ENCODE measurements at places on chromosomes 11 and 22.

DNA sequence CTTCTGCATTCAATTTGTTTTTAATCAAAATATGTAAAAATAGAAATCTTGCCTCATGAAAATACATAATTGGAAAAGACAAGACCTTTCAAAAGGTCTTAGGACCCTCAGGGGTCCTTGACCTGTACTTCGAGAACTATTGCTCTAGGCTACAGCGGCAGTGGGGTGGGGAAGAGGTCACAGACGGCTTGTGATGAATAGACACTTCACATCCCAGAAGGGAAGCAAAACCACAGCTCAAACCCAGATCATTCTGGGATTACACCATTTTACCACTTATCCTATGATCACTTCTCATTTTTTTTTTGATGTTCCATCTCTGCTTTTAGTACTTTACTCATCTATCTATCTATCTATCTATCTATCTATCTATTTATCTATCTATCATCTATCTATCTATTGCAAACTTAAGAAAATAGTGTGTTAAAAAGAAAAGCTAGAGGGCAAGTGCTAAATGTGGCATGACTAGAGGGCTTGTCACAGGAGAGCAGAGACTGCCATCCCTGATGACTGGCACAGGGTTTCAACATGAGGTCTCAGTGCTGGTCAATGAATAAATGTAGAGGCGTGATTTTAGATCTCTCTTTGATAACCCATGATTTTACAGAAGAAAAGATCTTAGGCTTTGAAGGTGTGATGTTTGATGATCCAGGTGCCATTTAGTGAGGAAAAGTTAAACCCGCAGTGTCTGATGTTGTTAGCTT is 37.1 kb downstream of the RNF141 start:
- DNase-seq = no peak

DNA sequence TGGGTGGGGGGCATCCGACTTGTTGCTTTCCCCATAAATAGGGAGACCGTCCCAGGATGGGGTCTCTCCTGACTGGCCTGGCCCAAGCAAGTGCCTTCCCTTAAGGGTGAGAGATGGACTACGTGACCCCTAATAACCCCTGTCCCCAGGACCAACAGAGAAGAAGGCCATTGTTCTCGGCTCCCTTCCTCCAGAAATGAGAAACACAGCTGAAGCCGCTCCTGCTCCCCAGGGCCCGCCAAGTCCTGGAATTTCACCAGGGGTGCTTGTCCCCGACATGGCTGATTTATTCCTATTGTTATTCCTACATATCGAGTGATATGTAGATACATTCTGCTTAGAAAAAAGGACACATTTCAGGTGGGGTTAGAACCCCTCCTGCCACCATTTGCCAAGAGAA is 100.8 kb downstream of the TP53I11 start:
- no peak for DNase-seq

- DNase-seq = no peak
Measured at GRCh38 chr11:124384399-124384798, at the start of gene OR8B2. TSS of gene OR8B2 (minus strand) at chr11:124384499. CDS start at chr11:124383343, 1,156 bp downstream.

- DNase-seq = no peak
Measured at GRCh38 chr11:33747979-33748378, 11.8 kb upstream of the CD59 start.

GRCh38 chr11:92880381-92880780 is 89.1 kb upstream of the MTNR1B start:
- DNase-seq = no peak

- no peak for DNase-seq
Measured at GRCh38 chr11:34890089-34890488, 26.1 kb downstream of the APIP start.

GRCh38 chr11:116170526-116171120 is 602.2 kb downstream of the BUD13 start:
- no peak for DNase-seq

- DNase-seq = no peak
Measured at GRCh38 chr22:29710922-29711593, 8.7 kb upstream of the CABP7 start.

- no peak for DNase-seq
Measured at GRCh38 chr11:105070306-105070705, 25.2 kb upstream of the CARD16 start.

DNA sequence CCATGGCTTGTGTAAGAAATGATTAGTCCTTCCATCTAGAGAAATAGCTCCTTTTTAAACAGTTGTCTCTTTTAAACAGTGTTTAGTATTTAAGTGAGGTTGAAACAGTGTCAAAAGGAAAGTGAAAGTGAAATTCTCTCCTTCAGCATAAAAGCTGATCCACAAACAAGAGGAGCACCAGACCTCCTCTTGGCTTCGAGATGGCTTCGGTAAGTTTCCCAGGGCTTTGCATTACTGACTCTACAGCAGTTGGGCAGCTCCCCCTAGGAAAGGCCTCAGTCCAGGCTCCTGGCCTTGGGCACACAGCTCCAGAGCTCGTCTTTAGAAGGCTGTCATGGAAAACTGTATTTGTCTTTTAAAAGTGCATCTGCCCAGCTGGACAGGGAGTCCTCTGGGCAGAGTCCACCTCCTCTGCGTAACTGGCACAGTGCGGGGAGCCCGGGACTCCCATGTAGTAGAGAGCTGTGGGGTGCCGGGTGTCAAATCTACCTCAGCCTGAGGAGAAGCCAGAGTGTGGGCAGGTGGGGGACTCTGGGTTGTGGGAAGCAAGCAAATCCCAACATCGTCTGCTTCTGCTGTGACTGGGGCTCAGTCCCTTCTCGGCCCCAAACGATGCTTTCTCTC is at the start of gene PLAAT4:
PLAAT4 (plus strand) TSS at position 140 of the 624 bp plus-strand sequence; CDS start at position 201, 61 bp downstream.
- no peak for DNase-seq

GRCh38 chr22:32255726-32256125 is 579 bp upstream of the SLC5A4 start:
- DNase-seq = no peak

DNA sequence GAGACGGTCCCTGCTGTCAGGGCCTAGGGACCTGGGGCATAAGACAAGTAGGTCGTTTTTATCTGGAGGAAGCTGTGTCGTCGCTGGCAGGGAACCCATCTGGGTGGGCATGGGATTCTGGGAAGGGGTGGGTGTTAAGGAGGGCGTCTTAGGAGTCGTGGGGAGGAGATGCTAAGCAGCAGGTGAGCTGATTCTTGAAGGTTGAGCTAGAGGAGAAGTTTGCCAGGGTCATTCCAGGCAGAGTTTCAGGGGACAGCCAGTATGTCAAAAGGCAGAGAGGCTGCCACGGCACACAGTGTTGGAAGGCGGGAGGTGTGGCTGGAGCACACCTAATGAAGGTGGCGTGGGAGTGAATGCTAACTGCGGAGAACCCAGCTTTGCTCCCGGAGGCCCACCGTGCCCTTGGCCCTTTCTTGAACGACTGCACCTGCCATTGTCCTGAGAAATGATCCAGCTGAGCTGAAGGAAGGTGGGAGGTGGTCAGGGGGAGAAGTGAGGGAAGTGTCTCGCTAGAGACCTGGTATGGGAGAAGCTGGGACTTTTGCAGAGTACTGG is 1.3 kb downstream of the FAM118A start:
- no peak for DNase-seq

GRCh38 chr22:48781868-48782267 is 1045.8 kb downstream of the BRD1 start:
- no peak for DNase-seq

DNA sequence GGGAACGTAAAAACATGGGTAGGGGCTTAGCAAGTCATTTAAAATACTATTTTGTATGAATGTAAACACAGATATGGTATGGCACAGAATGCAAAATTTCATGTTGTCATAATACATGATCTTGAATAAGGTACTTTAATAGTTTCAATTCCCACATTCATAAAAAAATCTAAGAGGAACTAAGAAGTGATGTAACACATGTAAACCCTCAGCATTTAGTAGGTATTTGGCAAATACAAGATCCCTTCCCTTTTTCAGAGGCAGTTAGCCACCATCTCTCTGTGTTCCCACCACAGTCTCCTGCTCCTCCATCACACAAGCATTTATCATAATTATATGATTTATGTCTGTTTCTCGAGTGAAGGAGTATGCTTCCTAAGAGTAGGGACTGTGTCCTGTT is 251.8 kb downstream of the TENM4 start:
- DNase-seq = no peak

- no peak for DNase-seq
Measured at GRCh38 chr11:106091480-106092123, 14.1 kb downstream of the AASDHPPT start.

GRCh38 chr22:40276996-40277823 is 69.1 kb upstream of the ADSL start:
- no peak for DNase-seq

DNA sequence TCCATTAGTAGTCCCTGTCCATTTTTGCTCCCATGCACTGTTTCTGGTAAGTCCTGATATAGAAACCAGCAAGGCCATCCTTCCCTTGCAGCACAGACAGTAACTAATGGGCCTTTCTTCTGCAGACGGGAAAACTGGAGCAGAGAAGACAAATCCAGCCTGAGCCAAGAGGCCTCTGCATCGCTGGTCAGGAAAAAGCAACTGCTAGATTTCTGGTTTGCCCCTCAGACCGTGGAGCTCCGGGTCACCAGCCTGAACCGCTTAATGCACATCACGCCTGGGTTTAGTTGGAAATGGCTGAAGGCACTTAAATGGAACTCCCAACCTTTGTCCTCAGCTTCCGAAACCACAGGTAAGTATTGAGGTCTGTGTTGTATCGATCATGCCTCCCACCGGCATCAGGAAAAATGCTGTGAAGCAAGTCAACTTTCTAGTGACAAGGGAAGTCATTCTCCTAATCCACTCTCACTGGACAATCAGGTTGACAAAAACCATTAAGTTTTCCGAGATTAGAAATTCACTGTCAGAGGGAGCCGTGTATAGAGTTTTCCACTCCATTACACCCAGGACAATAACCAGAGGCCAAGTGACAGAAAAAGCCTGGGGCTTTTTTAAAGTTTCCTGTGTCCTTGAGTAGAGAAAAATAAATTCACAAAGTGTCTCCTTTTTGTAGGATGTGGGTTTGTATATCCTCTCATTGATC is 14.8 kb upstream of the LMO2 start:
- DNase-seq = no peak

- DNase-seq = no peak
Measured at GRCh38 chr11:112968941-112969713, 7.9 kb downstream of the NCAM1 start.

DNA sequence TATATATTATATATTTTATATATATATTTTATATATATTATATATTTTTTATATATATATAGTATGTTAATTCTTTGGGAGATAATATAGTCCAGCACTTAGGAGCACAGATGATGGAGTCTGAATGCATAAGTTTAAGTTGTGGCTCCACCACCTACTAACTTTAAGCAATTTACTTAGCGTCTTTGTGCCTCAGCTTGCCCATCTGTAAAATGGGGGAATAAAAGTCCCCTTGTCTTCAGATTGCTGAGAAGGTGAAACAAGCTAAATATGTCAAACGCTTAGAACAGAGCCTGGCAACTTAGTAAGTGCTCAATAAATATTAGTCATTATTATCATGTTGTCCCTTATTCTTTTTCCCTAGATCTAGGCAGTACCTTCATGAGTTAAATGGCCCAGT is 27.5 kb downstream of the DSCAML1 start:
- no peak for DNase-seq

DNA sequence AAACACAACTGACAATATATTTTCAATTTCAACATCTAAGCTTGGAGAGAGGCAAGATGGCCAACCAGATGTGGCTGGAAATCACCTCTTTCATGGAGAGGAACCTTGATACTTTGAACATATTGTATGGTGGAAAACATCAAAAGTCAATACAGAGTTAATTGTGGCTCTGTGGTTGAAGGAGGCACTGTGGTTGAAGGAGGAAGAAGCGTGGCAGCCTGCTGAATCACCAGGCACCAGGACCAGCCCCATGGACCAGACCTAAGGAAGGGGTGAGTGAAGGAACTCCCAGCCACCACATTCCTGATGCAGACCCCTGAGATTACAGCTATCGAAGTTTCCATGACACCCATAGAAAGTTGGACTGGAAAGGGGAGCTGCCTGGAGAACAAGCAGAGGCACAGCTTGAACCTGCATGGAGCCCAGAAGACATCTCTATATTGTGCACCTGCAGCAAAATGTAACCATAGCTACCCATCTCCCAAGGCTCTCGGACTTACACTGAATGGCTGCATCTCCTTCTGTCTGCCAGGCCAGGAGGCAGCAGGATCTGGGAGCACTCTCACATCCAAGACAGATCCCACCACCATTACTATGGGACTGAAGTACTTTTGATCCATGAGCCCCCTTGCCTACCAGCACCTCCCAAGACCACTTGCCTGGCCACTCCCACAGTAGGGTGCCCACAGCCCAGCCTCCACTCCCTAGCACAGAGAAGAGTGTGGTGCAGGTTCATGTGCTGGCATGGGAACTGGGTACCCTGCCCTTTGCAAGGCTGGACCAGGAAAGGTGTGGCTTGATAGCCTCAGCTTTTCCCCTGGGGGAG is 79.8 kb upstream of the SC5D start:
- DNase-seq = no peak

DNA sequence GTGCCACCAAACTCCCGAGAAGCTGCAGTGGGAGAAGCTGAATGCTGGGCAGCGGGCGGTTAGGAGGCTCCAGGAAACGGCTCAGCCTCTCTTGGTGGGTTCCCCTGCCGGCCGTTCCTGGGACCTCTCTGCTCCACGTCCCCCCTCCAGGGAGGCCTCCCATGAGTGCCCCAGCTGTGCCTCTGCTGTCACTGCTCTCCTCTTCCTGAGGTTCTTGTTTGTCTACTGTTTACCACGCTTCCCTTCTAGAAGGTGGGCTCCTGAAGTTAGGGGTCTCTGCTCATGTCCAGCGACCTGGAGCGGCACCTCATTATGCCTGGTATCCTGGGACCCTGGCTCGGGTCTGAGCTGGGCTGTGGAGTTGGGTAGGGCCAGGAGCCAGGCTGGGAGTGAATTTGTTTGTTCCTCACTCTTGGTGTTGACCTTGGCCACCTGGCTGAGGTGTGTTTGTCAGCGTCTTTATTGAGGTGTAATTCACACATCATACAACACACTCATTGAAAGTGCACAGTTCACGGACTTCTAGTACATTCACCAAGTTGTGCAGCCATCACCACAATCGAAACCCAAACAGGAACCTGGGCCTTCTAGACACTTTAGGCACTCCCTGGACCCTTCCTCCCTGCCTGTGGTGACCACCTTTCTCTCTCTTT is 37.8 kb upstream of the GRAMD4 start:
- DNase-seq = no peak

- DNase-seq = no peak
Measured at GRCh38 chr11:19929655-19930054, 217.0 kb downstream of the NAV2 start.

GRCh38 chr11:119093942-119094815 is 7.5 kb downstream of the DPAGT1 start:
- DNase-seq = peak; percentile 35
